Hair follicular keratinocyte (primary cell): ENCODE measurements at places on chromosomes 6 and 20. TPM values are rescaled to one million over a fixed set of nuclear protein-coding genes. Genes with fewer than 3 reads are reported as not detected.

Gene CAGE1
- 0.27 TPM in 1 of 2 replicates, not detected in the other for total RNA-seq

Gene FOXQ1
- 4.5 and 6.0 TPM in 2 replicates for total RNA-seq

Gene C6orf58
- 0.42 TPM in 1 of 2 replicates, not detected in the other for total RNA-seq

Gene VWA7
- 0.19 and 0.86 TPM in 2 replicates for total RNA-seq

Gene EBF4
- 0.15 and 0.39 TPM in 2 replicates for total RNA-seq

Gene ATXN1
- 6.2 and 9.2 TPM in 2 replicates for total RNA-seq

Gene TMC2
- not detected in 2 replicates for total RNA-seq

Gene RPN2
- 176 and 227 TPM in 2 replicates for total RNA-seq

Gene PLCB4
- total RNA-seq = 2.1 and 3.1 TPM in 2 replicates

Gene USP49
- 0.30 and 0.70 TPM in 2 replicates for total RNA-seq

Gene F13A1
- total RNA-seq = not detected in 2 replicates

Gene PKIB
- 0.87 and 1.1 TPM in 2 replicates for total RNA-seq

Gene CGA
- total RNA-seq = not detected in 2 replicates

Gene DDX43
- total RNA-seq = 0.78 and 1.6 TPM in 2 replicates

Gene GPR63
- 1.4 and 1.7 TPM in 2 replicates for total RNA-seq

Gene CPXM1
- not detected in 2 replicates for total RNA-seq

Gene DCDC2
- total RNA-seq = not detected in 2 replicates

Gene NCOA3
- total RNA-seq = 14.7 and 25.0 TPM in 2 replicates

Gene KHDC3L
- not detected in 2 replicates for total RNA-seq

Gene SNPH
- 5.7 and 7.2 TPM in 2 replicates for total RNA-seq

Gene SLPI
- 13.8 and 27.3 TPM in 2 replicates for total RNA-seq

Gene CHRNA4
- total RNA-seq = not detected in 2 replicates

Gene C6orf132
- total RNA-seq = 16.9 and 17.4 TPM in 2 replicates

Gene C2
- total RNA-seq = not detected in 2 replicates

Gene FKBP1C
- total RNA-seq = 0.08 and 0.39 TPM in 2 replicates

Gene LY86
- total RNA-seq = not detected in 2 replicates

Gene ARFGAP1
- total RNA-seq = 49.1 and 52.6 TPM in 2 replicates

Gene CBLN4
- total RNA-seq = not detected in 2 replicates

Gene KCNQ5
- 1.9 and 3.7 TPM in 2 replicates for total RNA-seq

Gene NANP
- total RNA-seq = 5.8 and 7.7 TPM in 2 replicates

Gene DEFB113
- total RNA-seq = not detected in 2 replicates

Gene HSPA12B
- total RNA-seq = not detected in 2 replicates

Gene RNF8
- 20.6 and 21.5 TPM in 2 replicates for total RNA-seq

Gene ADAM33
- 0.04 TPM in 1 of 2 replicates, not detected in the other for total RNA-seq

Gene CNKSR3
- total RNA-seq = 0.47 and 1.1 TPM in 2 replicates

Gene ZC2HC1B
- not detected in 2 replicates for total RNA-seq

Gene IP6K3
- not detected in 2 replicates for total RNA-seq

Gene SASH1
- total RNA-seq = 3.0 and 4.4 TPM in 2 replicates

Gene COL21A1
- 0.08 and 0.39 TPM in 2 replicates for total RNA-seq

Gene EEF1A1
- total RNA-seq = 8,331 and 12,598 TPM in 2 replicates

Gene PTGIS
- not detected in 2 replicates for total RNA-seq
